Activated CD4-positive, CD25-positive, alpha-beta regulatory T cell treated with anti-CD3 and anti-CD28 coated beads, Interleukin-2, amount 50 U/mL, for 72 hours (primary cell): ENCODE measurements at places on chromosomes 4 and X.

DNA sequence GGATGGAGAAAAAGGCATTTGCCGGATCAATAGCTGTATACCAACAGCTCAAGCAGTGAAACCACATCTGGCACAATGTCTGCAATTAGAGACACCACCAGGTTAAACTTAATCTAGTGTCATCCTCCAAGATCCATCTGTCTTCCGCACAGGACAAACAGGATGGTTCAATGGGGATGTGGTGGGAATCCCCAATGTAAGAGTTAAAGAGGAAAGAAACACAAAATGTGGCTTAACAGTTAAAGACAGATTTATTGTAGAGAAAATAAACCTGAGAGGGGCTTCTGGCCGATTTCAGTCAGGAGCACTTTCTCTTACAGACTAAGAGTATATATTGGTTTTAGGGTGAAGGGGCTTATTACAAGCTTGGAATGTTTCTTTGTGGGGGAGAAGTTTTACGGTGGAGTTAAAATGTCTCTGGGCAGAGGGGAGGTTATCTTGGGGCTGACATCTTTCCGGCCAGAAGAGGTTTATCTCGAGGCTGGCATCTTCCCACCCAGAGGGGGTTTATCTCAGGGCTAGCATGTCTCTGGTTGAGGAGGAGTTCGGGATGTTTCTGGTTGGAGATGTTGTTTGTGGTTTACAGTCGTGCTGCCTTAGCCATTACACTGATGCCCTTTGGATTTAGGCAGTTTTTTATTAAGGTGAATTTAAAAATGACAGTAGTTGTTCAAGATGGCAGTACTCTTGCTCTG lies 61.7 kb downstream of the KANTR start:
- no peak for DNase-seq

GRCh38 chr4:8548731-8549351 lies 31.4 kb upstream of the GPR78 start:
- DNase-seq, result no peak

- no peak for DNase-seq
Observed at GRCh38 chr4:81314196-81314896, 99.3 kb upstream of the PRKG2 start.

DNA sequence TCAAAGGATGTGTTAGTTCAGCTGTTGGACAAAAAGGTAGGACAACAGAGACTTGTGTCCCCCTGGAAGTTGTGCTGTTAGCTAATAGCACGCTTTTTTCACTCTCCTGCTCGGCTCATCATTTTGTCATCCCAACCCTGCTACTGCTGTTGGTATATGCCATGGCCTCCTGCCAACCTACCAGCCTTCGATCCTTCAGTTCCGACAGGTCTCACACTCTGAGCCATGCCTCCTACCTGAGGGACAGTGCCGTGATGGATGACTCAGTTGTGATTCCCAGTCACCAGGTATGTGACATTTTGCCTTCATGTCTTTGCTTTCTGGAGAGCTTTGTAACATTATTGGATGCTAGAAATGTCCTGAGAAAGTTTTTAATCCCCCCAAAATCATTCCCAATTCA lies 268.1 kb downstream of the ANK2 start:
- DNase-seq, result no peak

DNA sequence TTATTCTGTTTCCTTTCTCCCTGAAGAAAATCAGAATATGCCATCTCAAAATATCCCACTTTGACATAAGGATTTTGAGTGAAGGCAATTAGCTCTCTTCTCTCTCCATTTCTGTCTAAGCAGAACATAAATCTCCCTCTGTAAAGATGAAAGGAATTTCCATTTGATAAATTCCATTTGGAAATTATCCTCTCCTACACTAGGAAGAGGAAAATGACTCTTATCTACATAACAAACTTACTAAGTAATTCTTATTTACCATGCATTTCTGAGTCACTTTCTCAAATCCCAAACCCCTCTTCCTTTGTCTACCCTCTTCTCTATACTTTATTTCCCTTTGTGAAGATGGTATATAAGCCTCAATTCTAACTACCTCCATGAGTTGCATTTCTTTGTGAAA lies 11.4 kb downstream of the TBCK start:
- no peak for DNase-seq

DNA sequence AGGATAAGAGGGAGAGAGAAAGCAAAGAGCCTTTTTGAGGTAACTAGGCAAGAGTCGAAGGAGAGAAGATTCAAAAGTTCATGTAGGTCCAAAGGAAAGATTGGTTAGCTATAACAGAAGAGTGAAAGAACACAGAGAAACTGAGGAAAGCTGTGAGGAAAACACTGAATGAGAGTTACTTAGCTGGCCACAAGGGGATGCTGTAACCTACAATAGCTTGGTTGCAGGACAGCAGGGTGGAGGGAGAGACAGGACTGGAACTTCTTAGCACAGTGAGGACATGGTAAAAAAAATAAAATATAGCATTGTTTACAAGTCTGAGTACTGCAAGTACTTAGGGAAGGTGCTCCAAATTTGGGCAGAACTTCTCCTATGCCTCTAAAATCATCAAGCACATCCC lies 48.3 kb downstream of the RAI2 start:
- no peak for DNase-seq
